ENCODE measurements at places on chromosomes 16 and 17.
A peak's percentile ranks its signal among the peaks of the same experiment; 100 is the strongest.

DNA sequence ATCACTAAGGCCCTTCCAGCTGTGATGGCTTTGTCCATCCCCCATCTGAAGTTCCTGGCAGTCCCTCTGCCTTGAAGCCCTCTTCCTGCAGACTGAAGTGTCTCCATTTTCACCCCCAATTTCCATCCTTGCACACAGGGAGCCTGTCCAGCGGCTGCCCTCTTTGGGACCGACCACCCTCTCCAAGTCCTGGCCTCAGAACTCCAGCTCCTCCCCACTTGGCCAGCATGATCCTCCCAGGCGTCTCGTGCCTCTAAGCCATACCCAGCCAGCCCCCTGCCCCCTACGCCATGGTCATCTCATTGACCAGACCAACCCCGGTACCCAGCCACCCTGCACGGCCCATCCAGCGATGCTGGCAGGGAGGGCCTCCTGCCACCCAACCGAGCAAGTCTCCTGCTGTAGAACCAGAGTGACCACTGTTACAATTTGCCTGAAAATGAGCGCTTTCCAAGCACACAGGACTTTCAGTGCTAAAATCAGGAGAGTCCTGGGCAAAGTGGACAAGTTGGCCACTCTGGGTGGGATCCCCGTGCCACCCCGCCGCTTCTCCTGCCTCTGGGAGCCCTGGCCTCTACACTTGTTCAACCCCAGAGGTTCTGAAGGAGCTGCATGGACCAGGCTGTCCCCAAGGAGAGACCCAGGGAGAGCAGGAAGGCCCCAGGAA, 362.0 kb downstream of the SEC14L1 start:
- no peak for DNase-seq

DNA sequence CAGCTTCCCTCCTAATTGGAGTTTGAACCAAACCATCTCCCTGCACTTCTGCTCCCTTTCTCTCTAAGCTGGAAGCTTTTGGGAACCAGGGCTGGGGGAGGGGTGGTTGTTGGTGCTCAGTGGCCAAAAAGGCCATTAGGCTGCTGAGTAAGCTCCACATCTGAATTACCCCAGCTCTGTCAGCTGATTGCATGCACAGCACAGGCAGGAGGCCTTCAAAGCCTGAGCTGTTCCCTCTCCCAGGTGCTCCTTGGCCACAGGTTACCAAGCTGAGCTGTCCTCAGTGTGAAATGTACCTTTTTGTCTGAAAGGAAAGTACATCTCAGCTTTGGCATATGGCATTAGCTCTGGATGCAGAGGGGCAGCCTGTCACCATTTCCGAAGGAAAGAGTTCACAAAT, 6.2 kb upstream of the TBKBP1 start:
- DNase-seq: no peak

DNA sequence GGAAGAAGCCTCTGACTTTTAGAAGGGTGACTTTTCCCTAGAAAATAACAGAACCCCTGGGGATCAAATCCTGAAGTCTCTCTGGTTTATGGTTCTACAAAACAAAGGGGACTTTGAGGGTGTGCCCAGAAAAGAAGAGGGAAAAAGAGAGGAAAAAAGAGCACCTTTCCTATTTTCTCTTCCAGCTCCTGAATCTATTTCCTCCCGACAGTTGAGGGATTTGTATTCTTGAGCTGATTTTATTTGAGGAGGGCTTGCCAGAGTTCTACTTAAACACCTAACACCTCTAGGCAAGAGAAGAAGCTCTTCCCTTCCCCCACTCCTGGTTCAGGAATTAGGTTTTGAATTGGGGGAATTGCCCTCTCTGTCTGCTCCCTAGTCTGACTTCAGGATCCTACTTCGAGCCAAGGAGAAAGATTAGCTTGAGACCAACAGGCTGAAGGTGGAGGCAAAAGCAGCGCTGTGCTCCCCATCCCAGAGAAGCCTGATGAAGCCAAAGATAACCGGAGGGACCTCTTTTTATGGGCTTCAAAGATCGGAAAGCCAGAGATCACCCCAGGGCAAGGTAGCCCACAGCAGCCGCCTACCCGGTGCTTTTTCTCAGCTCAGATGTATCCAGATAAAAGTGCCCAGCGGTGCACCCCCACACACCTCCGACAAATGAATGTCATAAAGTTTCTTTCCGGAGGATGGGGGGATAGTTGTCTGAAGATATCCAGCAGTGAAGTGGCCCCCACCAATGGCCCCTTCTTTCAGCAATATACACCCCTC, 796 bp downstream of the HOXB3 start:
- DNase-seq: no peak

DNA sequence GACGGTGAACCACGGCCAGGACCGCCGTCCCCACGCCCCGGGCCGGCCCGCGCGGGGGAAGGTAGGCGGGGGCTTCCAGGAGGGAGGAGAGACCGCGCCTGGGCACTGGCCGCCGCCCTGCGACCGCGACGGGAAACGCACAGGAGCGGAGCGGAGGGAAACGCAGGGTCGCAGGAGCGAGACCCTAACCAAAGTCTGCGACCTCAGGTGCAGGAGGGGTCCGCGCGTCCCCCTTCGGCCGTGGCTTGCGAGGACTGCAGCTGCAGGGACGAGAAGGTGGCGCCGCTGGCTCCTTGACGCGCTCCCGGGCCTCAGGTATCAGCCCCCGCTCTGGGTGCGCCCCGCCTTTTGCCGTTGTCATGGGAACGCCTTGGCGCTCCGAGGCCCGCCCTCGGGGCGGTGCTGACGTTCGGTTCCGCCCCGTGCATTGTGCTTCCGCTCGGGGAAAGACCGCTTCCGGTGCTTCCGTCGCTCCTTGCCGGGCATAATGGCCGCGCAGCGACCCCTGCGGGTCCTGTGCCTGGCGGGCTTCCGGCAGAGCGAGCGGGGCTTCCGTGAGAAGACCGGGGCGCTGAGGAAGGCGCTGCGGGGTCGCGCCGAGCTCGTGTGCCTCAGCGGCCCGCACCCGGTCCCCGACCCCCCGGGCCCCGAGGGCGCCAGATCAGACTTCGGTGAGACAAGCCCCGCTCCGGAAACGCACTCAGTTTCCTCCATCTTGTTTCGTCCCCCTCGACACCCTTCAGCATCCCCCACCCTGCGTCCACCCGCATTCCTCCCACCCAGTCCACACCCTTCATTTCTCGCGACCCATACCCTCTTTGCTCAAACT, at the start of gene OVCA2:
TSS of gene OVCA2 (plus strand) at position 462 of the 829 bp plus-strand sequence. CDS start at position 488, 26 bp downstream.
- DNase-seq: peak; percentile 98

GRCh38 chr16:66324815-66325515, 41.5 kb upstream of the CDH5 start:
- DNase-seq: no peak
